ENCODE measurements at places on chromosomes 11 and 22.

GRCh38 chr11:108393046-108393445 lies 74.3 kb downstream of the C11orf65 start:
- no peak for DNase-seq

DNA sequence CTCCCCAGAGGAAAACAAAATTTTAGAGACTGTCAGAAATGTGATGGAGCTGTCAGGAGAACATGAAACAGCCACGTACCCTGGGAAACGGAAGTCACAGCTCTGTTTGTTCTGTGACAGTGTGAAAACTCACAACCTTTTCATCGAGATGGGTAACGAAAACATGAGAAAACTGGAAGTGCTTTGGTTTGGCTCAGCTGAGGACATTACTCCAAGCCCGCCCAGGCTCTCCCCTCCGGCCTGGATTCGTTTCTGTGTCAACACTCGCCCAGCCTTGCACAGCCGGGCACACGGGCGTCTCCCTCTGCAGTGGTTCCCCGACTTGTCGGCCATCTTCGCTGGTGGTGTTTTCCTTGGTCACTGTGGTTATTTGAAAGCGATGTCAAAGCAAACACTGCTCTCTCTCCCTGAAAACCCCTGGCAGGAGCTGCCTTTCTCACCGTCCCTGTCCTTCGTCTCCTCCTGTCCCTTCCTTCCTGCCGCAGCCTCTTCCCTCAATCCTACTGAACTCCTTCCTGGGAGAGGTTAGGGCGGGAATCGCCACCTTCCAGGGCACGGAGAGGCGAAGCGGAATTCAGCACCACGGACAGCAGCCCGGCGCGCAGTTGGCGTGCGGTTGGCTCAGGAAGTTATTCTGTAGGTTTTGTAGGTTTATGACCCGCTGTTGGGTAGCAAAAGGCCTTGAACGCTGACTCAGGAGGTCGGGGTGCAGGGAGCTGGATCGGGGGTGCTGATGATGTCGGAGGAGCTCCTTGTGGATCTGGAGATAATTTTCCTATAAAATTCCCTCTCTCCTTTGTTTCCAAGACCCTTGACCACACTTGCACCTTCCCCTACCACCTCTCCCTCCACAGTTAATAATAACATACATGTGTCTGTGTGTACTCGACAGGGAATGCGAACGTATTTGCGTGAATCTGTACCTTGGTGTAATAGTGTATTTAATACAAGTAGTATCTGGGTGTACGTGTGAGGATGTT lies 13.1 kb upstream of the RPS19BP1 start:
- DNase-seq, result no peak

DNA sequence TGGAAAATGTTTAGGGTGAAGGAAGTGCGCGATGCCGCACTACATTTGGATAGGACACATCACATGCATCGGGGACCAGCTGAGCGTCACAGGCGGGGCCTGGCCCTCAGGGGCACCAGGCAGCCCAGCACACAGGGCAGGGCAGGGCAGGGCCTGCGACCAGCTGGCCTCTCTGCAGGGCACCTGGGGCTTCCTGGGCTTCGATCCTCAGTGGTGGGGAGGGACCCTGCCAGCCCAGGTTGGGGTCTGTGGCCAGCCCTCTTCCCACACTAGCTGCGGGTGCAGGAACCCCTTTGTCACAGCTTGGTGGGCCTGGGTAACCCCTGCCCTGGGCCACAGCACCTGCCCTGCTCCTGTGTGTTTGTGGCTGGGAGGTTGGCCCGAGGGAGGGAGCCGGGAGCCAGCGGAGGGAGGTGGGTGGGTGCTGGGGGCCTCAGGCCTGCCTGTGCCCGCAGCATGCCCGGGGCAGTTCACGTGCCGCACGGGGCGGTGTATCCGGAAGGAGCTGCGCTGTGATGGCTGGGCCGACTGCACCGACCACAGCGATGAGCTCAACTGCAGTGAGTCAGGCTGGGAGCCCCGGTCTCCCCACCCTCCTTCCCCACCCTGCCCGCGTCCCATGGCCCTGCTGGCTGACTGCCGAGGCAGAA lies 37.9 kb downstream of the ST14 start:
- DNase-seq, result no peak

DNA sequence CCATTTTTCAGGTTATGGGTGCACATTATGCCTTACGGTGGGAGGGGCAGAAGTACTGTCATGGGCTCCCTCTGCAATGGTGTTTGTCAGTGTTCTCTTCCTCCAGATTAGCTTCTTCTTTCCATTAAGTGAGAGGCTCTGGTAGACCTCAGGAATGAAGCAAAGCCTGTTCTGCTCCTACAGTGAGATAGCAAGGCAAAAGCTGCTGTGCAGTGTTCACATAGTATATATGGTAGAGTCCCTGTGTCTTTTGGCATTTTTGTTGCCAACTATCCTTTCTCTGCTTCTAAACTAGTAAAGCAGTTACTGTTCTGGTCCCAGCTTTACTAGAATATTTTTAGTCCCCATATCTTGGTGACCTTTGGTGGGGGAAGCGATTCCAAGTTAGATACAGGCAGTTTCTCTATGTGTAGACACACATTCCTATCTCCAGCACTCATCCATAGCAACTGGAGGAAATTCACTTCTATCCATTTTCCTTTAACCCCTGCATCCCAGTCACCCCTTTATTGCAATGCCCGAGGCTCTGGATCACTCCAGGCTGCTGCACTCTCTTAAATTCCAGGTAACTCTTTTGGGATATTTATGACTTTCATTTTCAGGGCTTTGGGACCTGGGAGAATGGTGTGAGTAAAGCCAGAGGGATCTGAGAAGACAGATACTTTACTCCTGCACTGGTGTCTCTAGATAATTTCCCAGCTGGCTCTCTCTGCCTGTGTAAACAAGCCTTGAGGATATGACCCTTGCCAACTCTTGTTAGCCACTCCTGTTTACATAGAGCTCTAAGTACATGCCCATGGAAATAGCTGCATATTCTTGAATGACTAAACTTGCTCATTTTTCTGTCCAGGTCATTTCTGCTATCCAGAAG lies 3.9 kb upstream of the TRIM34 start:
- no peak for DNase-seq

DNA sequence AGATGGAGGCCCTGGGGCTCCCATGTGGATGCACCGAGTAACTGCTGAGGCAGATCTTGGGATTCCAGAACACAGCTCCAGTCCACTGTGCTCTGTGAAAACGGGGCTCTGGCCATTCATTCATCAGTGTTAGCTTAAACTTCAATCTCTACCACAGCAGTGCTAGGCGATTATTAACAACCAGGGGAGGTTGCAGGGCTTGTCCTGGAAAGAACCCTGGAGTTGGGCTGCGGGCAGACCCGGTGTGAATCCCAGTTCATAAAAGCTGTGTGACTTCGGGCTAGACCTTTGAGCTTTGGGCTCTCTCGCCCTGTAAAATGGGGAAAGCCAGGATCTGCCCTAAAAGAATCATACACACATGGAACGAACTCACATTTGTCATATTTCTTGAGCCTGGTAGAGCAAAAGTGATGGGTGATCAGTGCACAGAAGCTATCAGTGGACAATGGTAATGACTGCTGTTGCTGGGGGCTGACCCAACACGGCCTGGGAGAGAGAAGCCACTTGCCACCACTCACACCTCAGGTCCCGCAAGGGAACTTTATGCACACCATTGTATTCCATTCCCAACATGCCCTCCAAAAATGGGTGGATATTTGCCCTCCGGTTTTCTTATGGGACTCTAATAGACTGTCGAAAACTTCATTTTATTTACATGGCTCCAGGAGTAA lies 15.6 kb upstream of the CRYBB3 start:
- no peak for DNase-seq

- DNase-seq, result no peak
Measured at GRCh38 chr11:93623179-93623578, 38.3 kb upstream of the CEP295 start.

GRCh38 chr22:45296628-45297297 lies 12.0 kb downstream of the UPK3A start:
- DNase-seq, result no peak

DNA sequence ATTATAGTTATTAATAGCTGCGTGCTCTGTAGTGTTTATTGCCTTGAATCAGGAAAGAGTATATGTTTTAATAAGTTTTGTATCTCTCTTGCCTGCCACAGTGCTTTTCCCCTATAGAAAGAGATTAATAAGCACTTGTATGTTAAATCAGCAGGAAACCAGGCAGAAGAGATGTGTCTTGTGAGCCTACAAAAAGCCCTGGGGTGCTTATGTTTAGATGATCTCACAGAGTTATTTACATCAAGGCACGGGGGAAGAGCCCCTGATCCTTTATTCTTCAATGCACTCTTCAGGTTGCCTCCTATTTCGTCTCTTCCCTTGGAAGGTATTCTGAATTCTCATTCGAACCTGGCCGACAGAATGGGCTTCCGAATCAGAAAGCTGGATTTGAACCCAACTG lies 183.0 kb downstream of the MAML2 start:
- no peak for DNase-seq

GRCh38 chr22:44728761-44729324 lies 23.5 kb upstream of the ARHGAP8 start:
- DNase-seq, result no peak

DNA sequence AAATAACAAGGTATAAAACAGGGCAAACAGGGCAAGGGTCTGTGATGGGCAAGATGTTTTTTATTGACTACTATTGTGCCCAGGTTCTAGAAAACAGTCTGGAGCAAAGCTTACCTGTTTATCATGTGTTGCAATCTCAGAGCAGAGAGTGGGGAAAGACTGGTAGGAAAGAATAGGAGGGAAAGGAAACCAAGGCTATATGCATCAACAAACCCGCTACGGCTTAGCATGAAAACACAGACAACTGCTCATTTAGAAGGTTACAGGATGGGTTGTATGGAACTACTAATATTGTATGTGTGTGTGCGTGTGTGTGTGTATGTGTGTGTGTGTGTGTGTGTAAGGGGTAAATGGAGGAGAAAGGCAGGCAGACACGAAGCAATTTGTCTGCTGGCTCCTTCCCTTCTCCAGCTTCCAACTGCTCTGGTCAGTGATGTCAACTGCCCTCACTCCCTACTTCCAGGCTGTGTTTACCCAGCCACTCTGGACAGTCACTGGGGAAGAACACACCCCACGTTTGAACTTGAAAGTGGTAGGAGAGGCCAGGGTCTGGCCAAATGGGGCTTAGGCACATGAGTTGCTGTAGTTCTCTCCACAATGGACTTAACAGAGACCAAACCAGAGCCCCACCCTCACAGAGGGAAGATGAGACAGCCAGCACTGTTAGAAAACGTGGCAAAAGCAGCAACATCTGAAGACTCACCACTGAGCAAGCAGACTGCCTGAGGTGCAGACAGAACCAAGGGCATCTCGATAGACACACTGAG lies 47.0 kb downstream of the GAB2 start:
- no peak for DNase-seq

- no peak for DNase-seq
Measured at GRCh38 chr11:100790073-100790472, 103.0 kb downstream of the ARHGAP42 start.

- no peak for DNase-seq
Measured at GRCh38 chr11:85619499-85619898, 7.6 kb downstream of the DLG2 start.

GRCh38 chr11:118663902-118664301 lies 15.5 kb downstream of the TREH start:
- no peak for DNase-seq

GRCh38 chr22:21032037-21032867 lies at the start of gene SLC7A4:
Gene SLC7A4, minus strand, starts transcription at chr22:21032561. Its CDS starts 749 bp downstream, at chr22:21031812.
- DNase-seq, result no peak

- DNase-seq, result no peak
Measured at GRCh38 chr11:96161307-96162089, 181.5 kb downstream of the MAML2 start.

DNA sequence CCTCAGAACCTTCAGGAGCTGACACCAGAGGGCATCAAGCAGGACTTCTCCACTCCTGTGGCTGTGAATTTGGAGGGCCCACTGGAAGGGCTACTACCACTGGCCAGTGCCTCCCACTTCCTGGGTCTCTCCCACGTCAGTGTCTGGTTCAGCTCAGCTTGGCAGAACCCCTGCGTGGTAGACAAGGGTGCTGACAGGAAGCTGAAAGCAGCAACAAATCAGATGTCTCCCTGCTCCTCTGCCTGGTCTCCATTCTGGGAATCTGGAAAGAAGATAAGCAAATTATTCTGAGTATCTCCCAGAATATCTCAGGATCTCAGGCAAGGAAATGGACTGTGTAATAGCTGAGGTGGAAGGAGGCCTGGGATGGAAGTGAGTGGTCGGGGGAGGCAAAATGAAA lies 61.5 kb downstream of the TMPRSS5 start:
- DNase-seq, result no peak

DNA sequence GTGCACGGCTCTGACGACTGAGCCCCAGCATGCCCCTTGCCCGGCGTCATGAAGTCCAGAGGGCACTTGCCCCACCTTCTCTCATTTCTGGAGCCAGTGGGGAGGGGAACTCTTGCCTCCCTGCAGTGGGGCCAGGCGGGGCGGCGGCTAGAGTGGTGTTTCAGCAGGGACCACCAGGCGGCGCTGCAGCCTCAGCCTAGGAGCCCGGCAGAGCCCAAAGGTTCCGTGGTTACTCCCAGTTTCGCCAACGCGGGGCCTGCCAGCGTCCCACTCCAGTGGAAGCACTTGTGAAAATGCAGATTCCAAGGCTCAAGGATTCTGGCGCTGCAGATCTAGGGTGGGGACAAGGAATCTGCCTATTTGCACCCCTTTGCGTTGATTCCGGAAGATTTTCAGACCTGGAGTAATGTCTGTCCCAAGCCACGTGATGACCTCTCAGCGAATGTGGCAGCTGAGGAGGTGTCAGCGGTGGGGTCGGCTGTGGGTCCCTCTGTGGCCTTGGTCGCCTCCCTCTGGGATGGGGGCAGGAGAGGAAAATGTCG lies 55.7 kb downstream of the CD82 start:
- DNase-seq, result no peak

DNA sequence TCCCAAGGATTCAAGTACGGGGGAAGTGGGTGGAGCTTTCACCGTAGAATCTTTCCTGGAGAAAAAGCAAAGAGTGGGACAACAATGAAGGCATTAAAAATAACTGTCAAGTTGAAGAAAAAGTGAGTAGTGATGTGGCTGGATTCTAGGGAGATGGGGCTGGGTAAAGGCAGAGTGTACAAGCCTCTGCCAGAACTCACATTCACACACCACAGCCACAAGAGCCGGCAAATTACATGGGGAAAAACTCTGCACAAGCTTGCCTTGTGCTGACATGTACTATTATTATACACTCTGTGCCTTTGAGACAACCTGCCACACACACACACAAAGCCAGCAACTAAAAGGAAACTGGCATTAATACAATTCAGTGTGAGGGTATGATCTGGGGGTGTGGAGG lies 182.6 kb downstream of the LARGE1 start:
- no peak for DNase-seq

- DNase-seq, result no peak
Measured at GRCh38 chr11:36617543-36618362, 19.7 kb upstream of the RAG2 start.

- no peak for DNase-seq
Measured at GRCh38 chr11:13465909-13466371, 2.9 kb upstream of the BTBD10 start.

- DNase-seq, result no peak
Measured at GRCh38 chr11:134196756-134197155, 27.0 kb downstream of the NCAPD3 start.

DNA sequence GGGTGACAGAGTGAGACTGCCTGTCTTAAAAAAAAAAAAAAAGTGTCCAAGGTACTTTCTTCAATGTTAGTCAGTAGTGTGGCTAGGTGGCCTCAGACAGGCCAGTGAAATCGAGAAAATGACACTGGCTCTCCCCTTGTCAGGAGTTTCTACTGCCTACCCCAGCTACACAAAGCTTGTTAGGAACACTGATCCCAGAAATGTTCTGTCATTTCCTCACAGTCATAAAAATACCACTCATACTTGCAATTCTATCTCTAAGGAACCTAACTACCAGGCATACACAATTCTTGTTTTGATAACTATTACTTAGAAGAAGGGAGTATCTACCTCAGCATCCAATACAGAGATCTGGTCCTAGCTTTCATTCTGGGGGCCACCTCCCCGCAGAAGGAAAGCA lies 31.3 kb downstream of the ATP6V1E1 start:
- DNase-seq, result no peak
